ENCODE measurements at places on chromosomes 5 and 9.
A peak's percentile ranks its signal among the peaks of the same experiment; 100 is the strongest.

GRCh38 chr5:43150748-43151147, 30.0 kb downstream of the ZNF131 start:
- DNase-seq: no peak

DNA sequence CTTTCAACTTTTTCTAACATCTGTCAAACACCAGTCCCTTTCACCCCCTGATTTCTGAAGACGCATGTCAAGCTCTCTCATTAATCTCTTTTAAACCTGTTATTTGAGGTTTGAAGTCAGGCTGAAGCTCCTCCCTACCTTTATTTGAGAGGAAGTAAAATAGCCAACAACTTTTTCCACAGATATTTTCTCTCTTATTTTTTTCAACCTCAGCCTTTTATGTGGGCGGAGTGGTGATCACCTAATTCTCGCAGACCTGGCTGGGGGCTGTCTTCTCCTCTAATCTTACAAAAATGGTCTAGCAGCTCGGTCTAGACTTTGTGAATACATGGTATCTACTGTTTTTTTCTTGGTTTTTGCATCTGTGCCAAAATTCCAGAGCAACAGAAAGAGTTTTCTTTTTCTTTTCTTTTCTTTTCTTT, 395.7 kb upstream of the ACTBL2 start:
- DNase-seq: no peak

- DNase-seq: no peak
Observed at GRCh38 chr9:135074354-135075233, 12.9 kb upstream of the OLFM1 start.

- no peak for DNase-seq
Observed at GRCh38 chr5:128237546-128237945, 154.0 kb downstream of the SLC12A2 start.

GRCh38 chr5:43038496-43038989, 1.6 kb downstream of the ANXA2R start:
- DNase-seq: no peak

- no peak for DNase-seq
Observed at GRCh38 chr9:4174546-4175175, 125.2 kb downstream of the GLIS3 start.

DNA sequence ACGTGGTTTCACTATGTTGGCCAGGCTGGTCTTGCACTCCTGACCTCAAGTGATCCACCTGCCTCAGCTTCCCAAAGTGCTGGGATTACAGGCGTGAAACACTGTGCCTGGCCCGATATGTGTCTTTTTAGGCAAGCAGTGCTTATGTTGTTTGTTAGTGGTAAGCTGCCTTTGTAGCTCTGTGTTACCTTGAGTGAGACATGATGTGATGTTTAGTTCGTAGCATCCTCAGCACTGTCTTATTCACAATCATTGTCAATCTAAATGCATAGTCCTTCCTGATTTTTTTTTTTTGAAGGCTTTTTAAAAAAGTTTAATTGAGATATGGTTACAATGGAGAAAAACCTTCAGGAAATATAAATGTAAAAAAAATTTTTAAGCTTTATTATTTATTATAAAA, 45.5 kb downstream of the EXOSC2 start:
- DNase-seq: no peak

- DNase-seq: no peak
Observed at GRCh38 chr5:14153932-14154731, 11.0 kb downstream of the TRIO start.

- DNase-seq: no peak
Observed at GRCh38 chr9:137168573-137168903, 1.3 kb downstream of the LRRC26 start.

DNA sequence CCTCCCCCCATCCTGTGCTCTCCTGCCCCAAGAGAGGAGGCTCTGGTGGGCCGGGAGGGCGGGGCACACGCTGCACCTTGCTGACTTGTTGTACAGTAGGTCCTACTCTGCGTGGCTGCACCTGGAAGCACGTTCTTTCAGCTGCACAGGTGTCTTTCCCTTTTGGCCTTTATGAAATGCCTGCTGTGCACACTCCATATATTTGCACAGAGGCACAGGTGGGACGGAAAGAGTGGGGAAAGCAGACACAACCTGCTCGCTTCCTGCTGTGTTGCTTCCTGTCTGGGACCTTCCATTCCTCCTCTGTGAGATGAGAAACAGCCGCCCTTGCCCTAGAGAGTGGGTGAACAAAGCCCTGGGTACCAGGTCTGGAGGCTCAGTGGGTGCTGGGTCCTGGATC, 4.8 kb downstream of the USP20 start:
- DNase-seq: no peak

DNA sequence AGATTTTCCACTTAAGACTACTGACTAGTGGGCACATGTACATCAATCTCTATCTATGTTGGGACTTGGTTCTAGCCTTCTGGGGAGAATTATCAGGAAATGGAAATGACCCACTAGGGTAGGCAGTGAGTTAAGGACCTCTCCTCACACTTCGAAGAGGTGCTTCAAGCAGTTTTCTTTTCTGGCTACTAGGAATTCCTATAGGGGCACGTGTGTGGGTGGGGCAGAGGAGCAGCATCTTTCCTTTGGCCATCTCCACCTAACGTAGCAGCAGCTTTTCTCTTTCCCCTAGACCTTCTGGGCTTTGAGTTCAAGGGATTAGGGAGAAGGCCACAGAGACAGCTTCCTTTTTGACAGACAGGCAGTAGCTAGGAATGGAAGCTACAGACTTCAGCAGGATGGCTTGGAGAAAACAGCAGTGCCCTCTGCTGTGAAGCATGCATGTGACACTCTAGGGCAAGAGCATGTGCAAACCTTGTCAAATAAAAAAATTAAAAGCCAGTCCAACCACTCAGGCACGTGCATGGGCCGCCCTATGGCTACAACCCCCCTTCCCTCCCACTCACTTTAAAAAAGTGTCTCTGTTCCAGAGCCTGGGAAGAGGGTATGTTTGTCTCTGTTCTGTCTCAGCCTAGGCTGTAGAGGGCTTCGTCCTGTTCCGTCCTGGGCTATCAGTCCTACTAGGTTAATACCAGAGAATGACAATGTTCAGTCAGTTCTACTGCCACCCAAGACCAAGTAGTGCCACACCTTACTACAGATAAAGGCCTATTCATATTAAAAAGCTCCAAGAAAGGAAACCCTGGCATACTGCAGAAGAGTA, 8.7 kb upstream of the GFRA3 start:
- no peak for DNase-seq

GRCh38 chr9:15157381-15157780, 149.6 kb downstream of the TTC39B start:
- DNase-seq: no peak

GRCh38 chr9:17994695-17995425, 416.0 kb downstream of the SH3GL2 start:
- DNase-seq: no peak

- DNase-seq: no peak
Observed at GRCh38 chr5:163105456-163105855, 331.9 kb upstream of the CCNG1 start.

GRCh38 chr5:53151713-53152458, 42.3 kb upstream of the MOCS2 start:
- DNase-seq: no peak

GRCh38 chr5:68423154-68423811, 207.7 kb downstream of the PIK3R1 start:
- DNase-seq: no peak

GRCh38 chr9:93256878-93257807, 73.2 kb downstream of the WNK2 start:
- DNase-seq: peak; percentile 6

DNA sequence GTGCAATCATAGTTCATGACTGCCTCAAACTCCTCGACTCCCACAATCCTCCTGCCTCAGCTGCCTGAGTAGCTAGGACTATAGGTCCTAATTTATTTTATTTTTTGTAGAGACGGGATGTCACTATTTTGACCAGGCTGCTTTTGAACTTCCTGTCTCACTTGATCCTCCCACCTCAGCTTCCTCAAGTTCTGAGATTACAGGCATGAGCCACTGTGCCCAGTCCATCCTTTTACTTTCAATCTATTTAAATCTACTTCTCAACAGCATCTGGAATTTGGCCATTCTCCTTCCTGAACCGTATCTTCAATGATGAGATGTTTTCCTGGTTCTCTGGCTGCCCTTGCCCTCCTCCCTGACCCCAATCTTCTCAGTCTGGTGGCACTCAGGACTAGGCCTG, 12.2 kb upstream of the GRIN1 start:
- no peak for DNase-seq

DNA sequence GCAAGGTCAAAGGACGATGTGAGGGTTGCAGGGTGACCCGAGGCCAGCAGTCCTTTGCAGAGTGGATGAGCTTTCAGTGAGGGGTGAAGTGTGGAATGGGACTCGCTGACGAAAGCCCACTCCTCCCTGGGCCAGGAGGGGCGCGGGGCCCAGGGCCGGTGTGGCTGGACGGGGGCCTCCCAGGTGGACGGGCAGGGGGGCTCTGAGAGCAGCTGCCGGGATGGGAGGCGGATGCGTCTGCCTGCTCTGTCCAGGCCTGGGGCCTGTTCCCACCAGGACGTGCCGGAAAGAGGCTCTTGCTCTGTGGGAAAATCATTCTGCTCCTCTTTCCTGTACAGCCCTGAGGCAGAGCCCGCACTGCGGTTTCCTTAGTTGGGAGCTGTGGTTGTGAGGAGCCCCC, 24.3 kb downstream of the IRX4 start:
- no peak for DNase-seq

GRCh38 chr5:127515693-127516440, 1.6 kb upstream of the PRRC1 start:
- no peak for DNase-seq

DNA sequence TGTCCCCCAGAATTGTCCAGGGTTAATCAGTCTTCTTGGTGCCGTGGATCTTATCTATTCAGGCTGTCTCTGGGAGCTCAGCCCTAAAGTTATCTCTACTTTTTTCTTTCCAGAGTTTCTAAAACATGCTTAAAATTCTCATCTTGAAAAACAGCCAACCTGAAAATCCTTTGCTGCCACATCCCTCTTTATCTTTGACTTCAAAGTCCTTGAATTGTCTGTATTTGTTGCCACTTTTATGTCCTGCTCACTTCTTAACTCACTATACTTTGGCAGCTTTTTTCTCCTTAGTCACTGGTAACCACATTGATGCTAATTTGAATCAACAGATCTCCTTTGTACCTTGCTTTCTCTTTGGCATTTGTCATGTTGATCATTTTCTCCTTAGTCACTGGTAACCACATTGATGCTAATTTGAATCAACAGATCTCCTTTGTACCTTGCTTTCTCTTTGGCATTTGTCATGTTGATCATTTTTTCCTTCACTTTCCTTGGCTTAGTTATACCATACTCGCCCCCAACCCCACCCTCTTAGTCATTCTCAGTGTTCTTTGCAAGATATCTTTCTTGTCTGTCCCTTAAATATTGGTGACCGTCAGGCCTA, 8.5 kb downstream of the DMXL1 start:
- no peak for DNase-seq
